ENCODE measurements at places on chromosomes 12 and 14. TPM values are rescaled to one million over a fixed set of nuclear protein-coding genes. Genes with fewer than 3 reads are reported as not detected.

DNA sequence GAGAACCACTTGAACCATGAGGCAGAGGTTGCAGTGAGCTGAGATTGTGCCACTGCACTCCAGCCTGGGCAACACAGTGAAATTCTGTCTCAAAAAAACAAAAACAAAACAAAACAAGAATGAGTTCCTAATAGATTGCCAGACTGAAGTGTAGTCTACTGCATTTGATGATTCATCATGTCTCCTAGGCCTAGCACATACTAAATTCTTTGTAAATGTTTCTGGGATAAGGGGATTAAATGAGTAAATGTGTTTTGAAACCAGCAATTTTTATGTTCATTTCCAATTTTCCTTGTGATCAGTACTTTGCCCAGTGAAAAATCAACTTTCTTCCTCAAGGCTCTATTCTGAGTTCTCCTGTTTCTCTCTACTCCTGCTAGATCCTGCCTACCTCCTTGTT is 2.9 kb upstream of the DYRK2 start:
- no peaks in the 10 kb centered on the region for H3K27me3 ChIP-seq
- no peak overlapping the region for H3K27ac ChIP-seq
- no peak for DNase-seq

DNA sequence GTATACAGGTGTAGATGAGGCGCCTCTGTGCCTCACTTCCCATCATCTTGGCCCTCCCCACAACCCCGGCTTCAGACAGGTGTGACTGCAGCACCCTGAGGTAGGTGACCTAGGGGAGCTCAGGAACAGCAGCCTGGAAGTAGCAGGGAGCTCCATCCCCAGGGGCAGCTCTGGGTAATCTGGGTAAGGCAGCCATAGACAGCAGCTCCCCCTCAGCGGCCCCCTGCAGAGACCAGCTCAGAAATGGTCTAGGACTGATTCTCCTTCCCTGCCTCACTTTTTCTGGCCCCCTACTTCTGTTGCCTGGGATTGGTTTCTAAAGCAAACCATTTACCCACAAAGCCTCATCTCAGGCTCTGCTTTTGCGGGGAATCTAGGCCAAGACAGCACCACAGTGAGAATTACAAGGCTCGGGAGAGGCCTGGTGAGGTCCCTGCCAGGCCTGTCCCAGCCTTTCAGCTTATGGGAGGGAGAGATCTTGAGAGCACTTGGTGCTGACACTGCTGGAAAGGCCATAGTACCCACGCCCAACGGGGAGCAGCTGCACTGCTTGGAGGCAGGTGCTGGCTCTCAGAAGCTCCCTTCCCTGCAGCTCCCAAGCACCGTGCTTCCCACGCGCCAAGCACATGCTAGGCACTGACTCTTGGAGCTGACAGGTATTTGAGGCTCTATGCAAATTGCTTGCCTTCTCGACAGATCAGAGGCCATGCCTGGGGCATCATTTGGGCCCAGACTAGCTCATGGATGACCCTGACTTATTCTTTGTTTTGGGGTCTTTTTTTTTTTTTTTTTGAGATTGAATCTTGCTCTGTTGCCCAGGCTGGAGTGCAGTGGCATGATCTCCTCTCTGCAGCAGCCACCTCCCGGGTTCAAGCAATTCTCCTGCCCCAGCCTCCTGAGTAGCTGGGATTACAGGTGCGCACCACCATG is 45.1 kb upstream of the TRAF3 start:
- DNase-seq, result no peak
- H3K27ac ChIP-seq, result no peak overlapping the region
- no peaks in the 10 kb centered on the region for H3K27me3 ChIP-seq
- H3K4me1 ChIP-seq, result no peaks in the 10 kb centered on the region
- H3K4me3 ChIP-seq, result no peak overlapping the region
- H3K36me3 ChIP-seq, result peaks cover 47% of the 10 kb centered on the region

DNA sequence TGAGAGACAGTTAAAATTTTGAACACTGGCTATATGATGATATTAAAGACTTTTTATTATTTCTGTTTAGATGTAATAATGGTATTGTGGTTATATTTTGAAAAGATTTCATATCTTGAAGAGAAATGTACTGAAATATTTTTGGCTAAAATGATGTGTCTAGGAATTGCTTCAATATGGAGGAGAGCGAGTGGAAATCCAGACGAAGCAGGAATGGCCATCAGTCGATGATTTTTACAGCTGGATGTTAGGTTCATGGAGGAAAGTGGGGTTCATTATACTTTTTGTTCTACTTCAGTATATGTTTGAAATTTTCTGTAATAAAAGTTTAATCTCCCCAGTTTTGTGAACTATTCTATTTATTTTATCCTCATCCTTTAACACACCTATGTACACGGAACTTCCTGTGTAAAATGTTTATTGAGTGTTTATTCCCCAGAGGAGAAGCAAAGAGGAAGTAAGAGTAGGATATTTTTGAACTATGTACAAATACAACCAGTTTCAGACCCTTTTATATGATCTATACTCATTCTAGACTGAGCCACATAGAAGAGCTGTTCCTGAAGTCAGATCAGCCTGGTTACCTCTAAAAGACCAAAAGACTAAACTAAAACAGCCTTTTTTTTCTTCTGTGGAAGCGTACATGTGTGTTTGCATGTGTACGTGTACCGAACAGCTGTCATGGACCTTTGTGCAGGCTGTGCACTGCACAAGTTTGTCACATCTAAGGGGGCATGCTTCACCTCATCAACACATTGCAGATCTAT is 211.0 kb upstream of the NUDT4 start:
- no peaks in the 10 kb centered on the region for H3K36me3 ChIP-seq
- H3K4me3 ChIP-seq, result no peak overlapping the region
- peaks cover 7% of the 10 kb centered on the region for H3K4me1 ChIP-seq
- no peak overlapping the region for H3K27ac ChIP-seq

CLEC4C gene
- not detected for total RNA-seq
